ENCODE measurements at places on chromosomes 12 and 14. TPM values are rescaled to one million over a fixed set of nuclear protein-coding genes. Genes with fewer than 3 reads are reported as not detected.

MDM1 gene
- total RNA-seq: 7.5 TPM

CMA1 gene
- not detected for total RNA-seq

ZNF410 gene
- total RNA-seq: 57.1 TPM

CISTR gene
- total RNA-seq: not detected

SMCO2 gene
- 0.40 TPM for total RNA-seq

ITGA5 gene
- total RNA-seq: 589 TPM

OLR1 gene
- not detected for total RNA-seq

CLMN gene
- total RNA-seq: 1.6 TPM

ARHGDIB gene
- total RNA-seq: 11.4 TPM

SLC5A8 gene
- not detected for total RNA-seq

MMP17 gene
- total RNA-seq: 7.8 TPM

GPR132 gene
- total RNA-seq: 0.26 TPM

ERP27 gene
- not detected for total RNA-seq

CTDSP2 gene
- 81.6 TPM for total RNA-seq

All from smooth muscle cell of the pulmonary artery (primary cell).